ENCODE measurements at places on chromosomes 7 and 10.

GRCh38 chr7:157522189-157522588, 185.4 kb downstream of the DNAJB6 start:
- no peak for DNase-seq

DNA sequence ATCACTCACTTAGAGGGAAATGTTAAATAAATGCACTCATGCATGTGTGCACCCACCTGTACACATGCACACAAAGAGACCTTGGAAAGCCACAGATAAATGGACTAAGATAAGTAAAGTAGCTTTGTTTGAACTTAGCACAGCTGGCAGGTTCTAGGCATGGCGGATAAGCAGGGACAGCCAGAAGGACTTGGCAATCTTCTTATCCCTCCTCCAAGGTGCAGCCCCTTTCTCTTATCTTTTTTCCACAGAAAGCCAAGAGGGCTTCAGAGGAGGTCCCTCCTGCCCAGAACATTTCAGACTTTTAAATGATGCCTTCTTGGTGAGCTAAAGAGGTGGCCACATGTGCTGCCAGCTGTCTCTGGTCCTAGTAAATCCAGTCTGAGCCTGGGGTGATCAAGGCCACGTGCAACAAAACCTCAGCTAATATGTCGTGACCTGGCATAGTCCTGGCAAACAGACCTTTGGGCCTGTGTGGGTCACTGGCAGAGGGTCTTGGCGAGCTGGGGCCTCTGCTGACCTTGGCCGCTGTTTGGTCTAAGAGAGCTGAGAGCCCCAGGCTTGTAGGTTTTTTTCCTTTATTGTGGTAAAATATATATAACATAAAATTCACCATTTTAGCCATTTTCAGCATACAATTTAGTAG, 43.2 kb upstream of the SLC35B4 start:
- DNase-seq: no peak

DNA sequence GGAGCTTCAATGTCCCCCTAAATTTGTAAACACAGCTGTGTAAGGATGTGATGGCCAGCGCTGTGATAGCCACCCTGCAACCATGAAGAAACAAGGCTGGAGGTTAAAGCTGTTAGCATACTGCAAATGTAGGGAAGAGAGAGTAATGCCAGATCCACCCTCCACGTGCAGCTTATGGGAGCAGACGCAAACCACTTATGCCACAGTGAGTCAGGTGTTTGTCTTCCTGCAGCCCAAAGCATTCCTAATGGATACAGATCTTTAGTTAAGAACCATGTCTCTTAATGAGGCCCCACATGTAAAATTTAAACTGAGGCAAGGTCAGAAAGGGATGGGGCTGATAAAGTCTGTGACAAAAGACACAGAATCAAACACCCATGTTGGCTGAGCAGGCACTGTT, 13.6 kb upstream of the MYL7 start:
- no peak for DNase-seq

DNA sequence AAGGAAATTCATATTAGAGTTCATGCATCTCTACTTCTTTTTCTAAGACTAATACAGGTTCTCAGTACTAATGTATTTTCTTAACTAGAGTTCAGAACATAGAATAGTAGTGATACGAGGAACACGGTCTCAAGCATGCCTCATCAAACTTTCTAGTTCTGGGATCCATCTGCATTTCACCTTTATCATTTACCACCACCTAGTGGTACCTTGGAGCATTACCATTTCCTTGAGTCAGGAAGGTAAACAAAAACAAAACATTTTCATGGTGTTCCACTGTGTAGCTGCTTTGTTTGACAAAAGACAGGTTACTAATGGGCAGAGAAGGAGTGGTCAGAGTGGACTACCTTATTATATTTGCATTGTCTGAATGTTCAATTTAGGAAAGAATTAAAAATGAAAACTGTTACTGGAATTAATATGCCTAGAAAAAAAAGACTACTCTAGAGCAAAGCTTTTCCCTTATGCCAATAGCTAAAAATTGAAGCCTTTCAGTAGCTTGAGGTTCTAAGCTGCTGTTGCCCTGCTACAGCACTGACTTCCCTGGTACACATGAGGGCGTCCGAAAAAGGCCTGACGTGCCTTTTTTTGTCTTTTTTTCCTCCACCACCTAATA, 44.5 kb downstream of the STARD3NL start:
- peak; percentile 71 for DNase-seq

DNA sequence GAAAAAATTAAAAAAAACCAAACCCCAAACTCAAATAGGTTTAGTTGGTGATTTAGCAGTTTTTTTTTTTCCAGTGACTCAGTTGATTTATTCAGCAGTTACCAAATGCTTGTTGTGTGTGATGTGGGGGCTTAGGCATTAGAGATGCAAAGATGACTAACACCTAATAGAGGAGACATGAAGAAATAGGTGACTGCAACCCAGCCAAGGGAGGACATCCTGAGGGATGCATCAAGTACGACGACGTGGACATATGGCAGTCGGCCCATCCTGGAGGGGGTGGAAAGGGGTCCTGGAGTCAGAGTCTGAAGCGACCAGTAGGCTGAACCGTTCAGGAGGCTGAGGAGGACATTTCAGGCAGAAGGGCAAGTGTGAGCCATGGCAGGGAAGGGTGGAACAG, 35.5 kb downstream of the LRMDA start:
- no peak for DNase-seq

Measured in activated CD4-positive, alpha-beta T cell treated with anti-CD3 and anti-CD28 coated beads, Interleukin-10, Interleukin-2, amounts not matched to agents 100 ng/mL and 50 ng/mL, durations not matched to agents 16 hours and 8 hours (primary cell).